Activated CD8-positive, alpha-beta T cell treated with anti-CD3 and anti-CD28 coated beads, Interleukin-2, amount 10 ng/mL, durations not matched to agents 7 days and 5 days (primary cell): ENCODE measurements at places on chromosomes 5 and 9. TPM values are rescaled to one million over a fixed set of nuclear protein-coding genes. Genes with fewer than 3 reads are reported as not detected.

Gene CTNND2
- not detected for total RNA-seq

Gene PTPRD
- total RNA-seq, result not detected

Gene RAB3C
- total RNA-seq, result not detected

Gene PCDHA9
- total RNA-seq, result not detected

Gene C5orf46
- total RNA-seq, result not detected
